ENCODE measurements at places on chromosomes 2 and 18.

DNA sequence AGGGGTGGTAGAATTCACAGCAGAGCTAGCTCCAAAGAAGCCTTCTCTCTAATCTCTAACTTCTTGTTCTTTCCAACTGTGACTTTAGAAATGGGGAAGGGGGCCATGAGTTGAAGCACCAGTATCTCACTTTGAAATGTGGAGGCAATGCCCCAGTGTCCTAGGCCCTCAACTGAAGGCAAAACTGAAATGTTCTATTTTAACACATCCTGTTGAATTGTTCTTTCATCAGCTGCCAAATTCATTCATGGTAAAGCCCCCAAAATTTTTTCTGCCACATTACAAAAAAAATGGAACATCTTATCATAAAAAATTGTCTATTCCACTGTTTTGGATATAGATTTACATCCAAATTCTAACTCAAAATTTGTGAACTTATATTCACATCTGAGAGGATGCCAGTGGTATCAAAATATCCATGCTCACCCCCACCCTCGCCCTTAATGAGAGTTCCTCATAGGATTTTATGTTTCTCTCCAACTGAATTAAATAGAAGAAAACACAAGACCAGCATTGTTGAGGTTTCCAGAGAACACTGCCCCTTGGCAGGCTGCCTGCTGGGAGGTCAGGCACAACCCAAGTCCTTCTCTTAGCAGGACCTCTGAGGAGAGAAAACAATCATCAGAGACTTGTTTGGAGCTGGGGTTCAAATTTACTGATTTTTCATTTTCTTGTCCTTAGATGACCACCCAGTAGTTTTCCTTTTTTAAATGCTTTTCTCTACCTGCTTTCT, 147.4 kb upstream of the PGAP1 start:
- DNase-seq = no peak

DNA sequence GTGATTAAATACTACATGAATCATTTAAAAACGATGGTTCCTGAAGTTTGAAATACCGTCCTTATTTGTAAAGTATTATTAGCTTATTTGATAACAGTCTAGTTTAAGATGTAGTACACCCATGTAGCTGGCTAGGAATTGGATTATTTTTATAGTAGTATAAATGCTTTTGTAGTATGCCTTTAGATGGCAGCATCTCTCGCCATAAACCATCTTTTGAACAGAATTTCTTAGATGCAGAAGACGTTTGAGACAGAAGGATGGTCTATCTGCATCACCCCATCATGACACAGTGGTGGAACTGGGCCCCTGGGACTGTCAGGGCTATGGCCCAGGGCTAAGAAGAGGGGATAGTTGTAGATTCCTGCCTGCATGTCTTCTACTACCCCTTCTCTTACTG, 152.7 kb downstream of the WDSUB1 start:
- no peak for DNase-seq

DNA sequence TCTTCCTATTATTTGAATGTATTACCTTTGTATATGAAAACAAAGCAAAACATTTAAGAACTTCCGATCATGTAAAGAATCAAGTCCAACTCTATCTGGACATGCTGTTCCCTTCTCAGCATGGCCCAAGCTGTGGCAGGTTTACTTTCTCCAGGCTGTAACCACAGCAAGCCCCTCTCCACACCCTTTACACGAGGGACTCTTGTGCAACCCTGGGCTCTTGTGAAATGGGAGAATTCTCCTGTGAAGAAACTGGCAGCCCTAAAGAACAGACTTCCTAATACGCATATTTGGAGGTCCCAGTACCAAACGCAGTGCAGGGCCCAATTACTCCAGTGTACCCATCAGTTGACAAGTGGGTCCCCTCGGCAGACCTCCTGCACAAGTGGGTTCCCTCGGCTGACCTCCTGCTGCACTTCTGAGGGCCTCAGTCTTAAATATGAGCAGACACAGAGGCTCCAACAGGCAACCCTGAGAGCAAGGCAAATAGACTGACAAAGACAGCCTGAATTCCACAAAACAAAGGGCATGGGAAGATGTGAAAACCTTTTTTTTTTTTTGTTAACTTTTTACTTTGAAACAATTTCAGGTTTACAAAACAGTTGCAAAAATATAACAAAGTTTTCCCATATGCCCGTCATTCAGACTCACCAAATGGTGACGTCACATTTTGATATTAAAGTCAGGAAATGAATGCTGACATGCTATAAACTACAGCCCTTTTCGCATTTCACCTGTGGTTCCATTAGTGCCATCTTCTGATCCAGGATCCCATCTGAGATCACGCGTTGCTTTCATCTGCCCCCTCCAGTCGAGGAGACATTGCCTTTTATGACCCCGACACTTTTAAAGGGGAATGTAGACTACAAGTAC, 78.2 kb downstream of the FBXO15 start:
- DNase-seq = no peak

GRCh38 chr2:199316851-199317250, 140.9 kb downstream of the SATB2 start:
- DNase-seq = no peak

DNA sequence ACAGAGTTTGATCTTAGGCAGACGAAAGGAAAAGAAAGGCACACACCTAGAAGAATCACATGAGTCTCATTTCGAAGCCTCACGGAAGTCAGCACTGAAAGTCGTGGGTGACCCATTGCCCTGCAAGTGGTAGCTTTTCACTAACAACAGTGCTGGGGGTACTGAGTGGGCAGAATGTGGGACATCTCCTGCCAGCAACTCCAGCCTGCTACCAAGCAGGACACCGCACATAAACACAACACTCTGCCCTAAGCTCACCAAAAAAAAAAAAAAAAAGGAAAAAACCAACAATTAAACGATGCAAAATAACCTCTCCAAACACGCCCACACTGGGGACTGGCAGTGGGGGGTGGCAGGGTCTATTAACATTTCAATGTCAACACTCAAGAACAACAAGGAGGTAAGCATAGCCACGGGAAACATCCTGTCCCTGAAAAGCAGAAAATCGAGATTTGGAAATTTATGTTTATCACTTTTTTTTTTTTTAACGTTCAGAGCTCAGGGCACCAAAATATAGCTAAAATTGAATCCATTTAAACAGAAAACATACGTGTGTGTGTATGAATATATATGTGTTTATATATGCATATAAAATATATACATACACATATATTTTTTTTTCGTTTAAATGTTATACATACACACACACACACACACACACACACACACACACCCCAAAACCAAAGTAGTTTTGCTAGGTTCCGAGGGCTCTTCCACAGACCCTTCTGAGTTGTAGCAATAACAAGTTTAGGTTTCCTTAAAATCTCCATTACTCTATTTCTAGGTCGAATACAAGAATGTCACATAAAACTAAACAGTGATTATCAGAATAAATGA, 2.2 kb downstream of the INO80D start:
- DNase-seq = no peak

GRCh38 chr18:11955239-11956029, 25.9 kb upstream of the IMPA2 start:
- DNase-seq = peak; percentile 74

- no peak for DNase-seq
These were observed 82.3 kb upstream of the FAM98A start for GRCh38 chr2:33681364-33681757.

- DNase-seq = no peak
These were observed 1228.1 kb upstream of the GYPC start for GRCh38 chr2:125427721-125428315.

GRCh38 chr2:160689441-160689840, 195.8 kb upstream of the RBMS1 start:
- no peak for DNase-seq

DNA sequence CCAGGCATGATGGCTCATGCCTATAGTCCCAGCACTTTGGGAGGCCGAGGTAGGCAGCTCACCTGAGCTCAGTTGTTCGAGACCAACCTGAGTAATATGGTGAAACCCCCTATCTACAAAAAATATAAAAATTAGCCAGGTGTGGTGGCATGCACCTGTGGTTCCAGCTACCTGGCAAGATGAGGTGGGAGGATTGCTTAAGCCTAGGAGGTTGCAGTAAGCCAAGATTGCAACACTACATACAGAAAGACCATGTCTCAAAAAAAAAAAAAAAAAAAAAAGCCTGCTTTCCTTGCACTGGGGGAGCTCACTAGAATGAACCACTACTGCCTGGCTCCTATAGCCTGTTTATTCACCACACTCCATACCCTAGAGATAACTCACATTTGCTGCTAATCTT, 7.4 kb upstream of the MAT2A start:
- no peak for DNase-seq

- no peak for DNase-seq
These were observed 20.8 kb downstream of the CRIM1 start for GRCh38 chr2:36376319-36376765.

GRCh38 chr2:23360571-23361125, 24.3 kb upstream of the KLHL29 start:
- no peak for DNase-seq

DNA sequence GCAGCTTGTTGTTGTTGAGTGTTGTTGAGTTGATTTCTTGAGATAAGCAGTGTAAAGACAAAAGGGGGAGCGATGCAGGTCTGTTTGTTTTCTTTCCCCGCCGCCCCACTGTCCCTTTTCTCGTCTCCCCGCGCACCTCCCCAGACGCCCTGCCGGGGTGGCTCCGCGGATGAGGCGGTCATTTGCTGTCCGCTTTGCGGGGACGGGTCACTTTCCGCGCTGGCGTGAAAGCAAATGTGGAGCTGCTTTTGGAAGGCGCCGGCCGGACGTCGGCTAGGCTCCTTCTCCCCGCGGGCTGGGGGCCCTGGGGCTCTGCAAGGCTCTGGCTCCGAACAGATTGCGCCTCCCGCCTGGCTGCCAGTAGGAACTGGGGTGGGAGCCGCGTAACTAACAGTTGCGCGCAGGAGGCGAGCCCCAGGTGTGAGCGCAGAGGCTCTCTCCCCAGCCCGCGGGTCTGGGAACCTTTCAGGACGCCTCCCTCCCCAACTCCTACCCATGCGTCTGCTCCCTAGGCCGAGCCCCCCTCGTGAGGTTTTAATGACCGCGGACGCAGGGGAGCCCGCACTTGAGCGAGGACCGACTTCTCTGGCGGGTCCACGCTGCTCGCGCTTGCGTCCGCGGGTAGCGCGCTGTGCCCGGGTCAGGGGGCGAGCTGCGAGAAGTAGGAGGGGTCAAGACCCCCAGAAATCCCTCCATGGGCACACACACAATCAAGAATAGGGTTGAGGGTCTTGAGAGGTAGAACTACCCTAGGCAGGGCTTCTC, 146.6 kb downstream of the MEIS1 start:
- no peak for DNase-seq

- DNase-seq = no peak
These were observed 177.1 kb downstream of the RNF144A start for GRCh38 chr2:7094231-7094741.

- no peak for DNase-seq
These were observed 372.8 kb upstream of the ST6GAL2 start for GRCh38 chr2:107258531-107259407.

All from GM04503 (cell line).